ENCODE measurements at places on chromosomes 6 and 20.

DNA sequence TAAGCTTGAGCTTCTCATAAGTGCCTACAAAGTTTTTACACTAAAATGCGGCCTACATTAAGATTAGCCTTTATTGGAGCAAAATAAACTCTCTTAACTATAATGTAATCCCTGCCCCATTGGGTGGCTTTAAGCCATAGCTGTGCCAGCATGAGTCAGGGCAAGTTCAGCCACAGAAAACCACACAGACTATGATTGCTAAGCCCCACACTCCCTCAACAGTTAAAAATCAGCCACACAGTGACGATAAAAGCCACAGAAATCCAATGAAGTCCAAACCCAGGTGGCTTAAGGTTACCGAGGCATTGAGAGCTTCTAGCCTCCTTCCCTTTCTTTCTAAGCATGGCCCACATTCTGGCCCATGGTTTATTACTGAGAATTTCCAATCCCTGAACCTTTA is 61.6 kb downstream of the GRM1 start:
- DNase-seq = no peak

DNA sequence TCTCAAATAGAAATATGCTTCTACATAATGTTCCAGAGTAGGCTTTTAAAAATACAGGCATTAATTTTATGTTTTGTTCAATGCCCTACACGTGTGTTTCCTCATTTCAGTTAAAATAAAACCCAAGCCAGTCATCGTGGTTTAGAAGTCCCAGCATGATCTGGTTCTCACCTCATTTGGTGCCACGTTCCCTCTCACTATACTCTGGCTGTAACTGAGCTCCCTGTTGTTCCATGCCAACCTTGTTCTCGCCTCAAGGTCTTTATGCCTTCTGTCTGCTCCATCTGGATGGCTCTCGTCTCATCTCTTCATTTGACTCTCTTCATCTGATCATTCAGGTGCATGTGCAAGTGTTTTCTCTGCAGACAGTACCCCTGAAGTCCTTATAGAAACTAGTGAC is 32.6 kb downstream of the HDGFL1 start:
- no peak for DNase-seq

- no peak for DNase-seq
Observed at GRCh38 chr6:133899556-133899955, 10.6 kb downstream of the TCF21 start.

DNA sequence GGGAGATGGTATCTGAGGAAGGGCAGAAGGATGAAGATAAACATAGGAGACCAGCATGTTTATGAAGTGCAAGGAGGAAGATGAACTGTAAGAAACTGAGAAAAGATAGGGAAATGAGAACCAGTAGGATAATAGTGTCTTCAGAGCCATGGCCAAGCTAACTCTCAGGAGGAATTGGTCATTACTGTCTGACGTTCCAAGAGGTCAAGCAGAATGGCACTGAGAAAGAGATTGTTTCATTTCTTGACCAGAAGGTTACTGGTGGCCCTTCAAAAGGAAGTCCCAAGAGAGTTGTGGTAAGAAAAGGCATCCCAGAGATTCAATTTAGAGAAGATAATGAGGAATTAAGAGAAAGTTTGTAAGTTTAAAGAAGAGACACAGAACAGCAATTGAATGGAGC is 47.5 kb downstream of the EYA4 start:
- DNase-seq = no peak

GRCh38 chr6:134630508-134631121 is 312.7 kb upstream of the SGK1 start:
- no peak for DNase-seq

- no peak for DNase-seq
Observed at GRCh38 chr6:143515061-143515760, 3.7 kb upstream of the FUCA2 start.

GRCh38 chr20:38355161-38356012 is 9.1 kb downstream of the LBP start:
- DNase-seq = no peak

DNA sequence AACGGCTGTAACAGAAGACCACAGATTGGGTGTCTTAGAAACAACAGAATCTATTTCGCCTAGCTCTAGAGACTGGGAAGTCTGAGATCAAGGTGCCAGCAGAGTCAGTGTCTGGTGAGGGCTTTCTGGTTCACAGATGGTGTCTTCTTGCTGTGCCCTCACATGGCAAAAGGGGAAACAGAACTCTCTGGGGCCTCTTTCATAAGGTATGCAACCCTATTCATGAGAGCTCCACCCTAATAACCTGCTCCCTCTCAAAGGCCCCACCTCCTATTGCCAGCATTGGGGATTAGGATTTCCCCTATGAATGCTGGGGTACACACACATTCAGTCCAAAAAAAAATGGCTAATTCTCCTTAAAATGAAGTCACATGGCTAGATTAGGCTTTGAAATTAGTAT is 10.0 kb downstream of the TXNDC5 start:
- no peak for DNase-seq

GRCh38 chr6:42530751-42531150 is 33.1 kb upstream of the UBR2 start:
- DNase-seq = no peak

- DNase-seq = no peak
Observed at GRCh38 chr20:37920270-37920669, 17.3 kb downstream of the VSTM2L start.

DNA sequence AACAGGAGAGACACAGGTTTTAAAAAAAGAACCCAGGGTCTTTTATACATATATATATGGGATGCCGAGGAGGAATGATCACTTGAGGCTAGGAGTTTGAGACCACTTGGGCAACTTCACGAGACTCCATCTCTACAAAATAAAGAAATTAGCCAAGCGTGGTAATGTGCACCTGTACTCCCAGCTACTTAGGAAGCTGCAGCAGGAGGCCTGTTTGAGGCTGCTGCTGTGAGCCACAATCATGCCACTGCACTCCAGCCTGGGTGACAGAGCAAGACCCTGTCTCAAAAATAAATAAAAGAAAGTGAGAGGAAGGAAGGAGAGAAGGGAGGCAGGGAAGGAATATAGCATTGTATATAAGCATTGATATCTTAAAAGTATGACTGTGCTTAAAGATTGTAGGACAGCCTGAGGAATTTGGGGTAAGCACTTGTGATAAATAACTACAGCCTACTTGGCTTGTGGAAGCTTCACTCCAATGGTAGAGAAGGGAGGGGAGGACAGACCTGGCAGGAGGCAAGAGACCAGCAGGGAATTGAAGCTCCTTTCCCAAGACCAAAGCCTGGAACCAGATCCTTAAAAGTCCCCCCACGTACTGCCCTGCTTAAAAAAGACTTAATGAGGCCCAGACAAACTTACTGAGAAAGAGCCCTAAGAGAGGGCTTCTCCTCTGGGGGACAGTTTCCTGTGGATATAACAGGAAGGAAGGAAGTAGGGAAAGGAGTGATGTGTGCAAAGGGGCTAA is 2.5 kb upstream of the SNTA1 start:
- no peak for DNase-seq

GRCh38 chr6:323730-324088 is 31.4 kb downstream of the DUSP22 start:
- no peak for DNase-seq

DNA sequence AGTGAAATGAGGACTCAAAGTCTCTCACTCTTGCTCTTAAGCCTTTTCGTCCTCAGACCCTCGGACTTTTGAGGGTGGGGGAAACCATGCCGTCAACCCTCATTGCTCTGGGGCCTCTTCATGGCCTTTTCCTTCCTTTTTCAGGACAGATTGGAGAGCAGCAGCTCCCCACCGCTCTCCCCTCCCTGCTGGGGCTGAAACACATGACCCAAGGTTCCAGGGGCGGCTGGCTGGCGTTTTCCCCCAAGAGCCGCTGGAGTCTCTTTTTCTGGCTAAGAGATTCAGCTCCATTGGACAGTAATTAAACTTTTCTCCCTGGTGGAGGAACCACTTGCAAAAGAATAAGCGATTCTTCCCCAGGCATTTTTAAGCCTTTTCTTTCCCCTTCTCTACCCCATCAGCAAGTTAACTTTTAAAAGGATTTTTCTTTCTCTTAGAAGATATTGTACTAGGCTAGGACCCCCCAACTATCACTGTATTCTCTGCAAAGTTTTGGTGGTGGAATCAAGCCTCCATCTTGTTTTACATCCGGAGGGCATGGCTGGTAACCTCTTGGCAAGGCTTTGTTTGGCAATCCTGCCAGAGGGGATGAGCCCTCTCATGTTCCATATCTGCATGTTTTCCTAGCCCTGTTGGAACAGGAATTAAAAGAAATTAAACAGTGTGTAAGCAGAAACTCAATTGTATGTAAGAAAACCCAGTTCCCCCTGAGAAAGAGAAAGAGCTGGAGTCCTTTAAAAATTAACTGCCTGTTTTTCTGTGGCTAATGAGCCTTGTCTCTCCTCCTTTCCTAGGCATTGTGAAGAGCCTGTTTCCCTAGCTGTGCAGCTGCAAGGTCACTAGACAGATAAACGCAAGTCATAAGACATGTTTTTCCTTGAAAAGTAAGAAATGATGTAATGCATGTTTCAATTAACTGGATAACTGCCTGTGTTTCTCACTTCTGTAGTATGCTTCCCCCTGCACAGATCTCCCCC is 100.8 kb upstream of the GPR6 start:
- DNase-seq = no peak

- no peak for DNase-seq
Observed at GRCh38 chr6:31851485-31851832, 11.2 kb downstream of the NEU1 start.

- DNase-seq = no peak
Observed at GRCh38 chr6:47700053-47700452, 1.7 kb downstream of the ADGRF4 start.

DNA sequence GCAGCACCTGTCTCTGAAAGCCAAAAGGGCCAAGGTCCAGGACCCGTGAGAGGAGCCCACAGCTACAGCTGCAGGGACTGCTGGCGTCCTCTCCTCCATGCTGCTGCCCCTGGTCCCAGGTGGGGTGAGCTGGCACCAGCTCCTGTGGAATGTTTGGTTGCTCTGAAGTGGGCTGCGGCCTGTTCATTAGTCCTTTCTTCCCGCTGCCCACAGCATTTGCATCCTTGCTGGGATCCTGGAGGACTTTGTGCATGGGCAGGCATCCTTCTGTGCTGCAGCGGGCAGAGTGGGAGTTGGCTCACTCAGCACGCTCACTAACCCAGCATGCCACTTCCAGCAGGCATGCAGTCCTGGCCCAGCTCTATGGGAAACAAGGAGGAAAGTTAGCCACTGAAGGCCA is 76.4 kb downstream of the DHX35 start:
- no peak for DNase-seq

DNA sequence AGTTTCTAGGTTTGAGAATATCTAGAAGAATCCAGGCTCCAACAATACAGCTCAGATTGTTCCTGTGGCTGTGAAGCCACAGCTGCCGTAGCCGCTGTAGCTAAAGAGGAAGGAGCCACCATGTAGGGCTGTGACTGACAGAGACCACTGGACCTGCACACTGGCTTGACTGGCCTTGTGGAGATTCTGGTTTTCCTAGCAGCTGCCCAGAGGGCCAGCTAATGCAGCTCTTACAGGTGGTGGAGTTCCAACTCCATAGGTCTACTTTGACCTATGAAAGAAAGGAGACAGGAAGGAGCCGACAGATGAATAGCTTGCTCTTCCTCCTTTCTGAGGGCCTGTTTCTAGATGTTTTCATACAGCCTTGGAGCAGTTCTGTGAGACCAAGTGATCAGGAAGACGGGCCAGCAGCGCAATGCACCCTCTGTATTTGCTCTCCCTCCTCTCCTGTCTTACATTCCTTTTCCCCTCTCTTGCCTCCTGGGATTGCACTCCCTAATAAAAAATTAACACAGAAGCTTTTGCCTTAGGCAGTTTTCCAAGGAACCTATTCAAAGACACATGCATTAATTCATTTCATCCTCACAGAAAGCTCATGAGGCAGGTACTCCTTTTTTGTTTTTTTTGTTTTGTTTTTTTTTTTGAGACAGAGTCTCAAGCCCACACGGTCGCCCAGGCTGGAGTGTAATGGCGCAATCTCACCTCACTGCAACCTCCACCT is 51.8 kb upstream of the MYB start:
- no peak for DNase-seq

Data from CD4-positive, alpha-beta T cell treated with Interleukin-2 at 100 ng/mL for 4 hours (primary cell).